ENCODE measurements at places on chromosomes 16 and 17.

GRCh38 chr17:259341-259976, 78.0 kb upstream of the DOC2B start:
- DNase-seq, result no peak

DNA sequence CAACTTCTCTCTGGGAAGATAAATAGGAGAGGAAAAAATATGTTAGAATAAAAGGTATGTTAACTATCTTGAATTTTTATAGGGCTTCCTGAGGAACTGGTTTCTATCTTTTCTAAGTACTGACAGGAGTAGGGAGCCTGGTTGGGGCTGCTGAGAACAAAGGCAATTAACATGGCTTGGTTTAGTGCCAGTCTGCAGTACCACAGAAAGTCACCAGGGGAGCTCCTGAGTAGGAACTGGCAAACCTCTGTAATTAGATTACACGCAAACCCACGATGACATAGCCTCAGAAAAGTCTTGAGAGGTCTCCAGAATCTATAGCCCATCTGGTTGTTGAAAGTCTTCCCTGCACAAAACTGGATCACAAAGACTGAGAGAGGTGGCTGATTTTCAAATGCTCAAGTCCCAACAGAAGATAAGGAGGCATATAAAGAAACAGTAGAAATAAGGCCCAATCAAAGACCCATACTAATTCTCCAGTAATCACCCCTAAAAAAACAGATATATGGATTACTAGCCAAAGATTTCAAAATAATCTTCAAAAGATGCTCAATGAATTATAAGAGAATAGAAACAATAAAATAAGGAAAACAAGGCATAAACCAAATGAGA, 11.7 kb upstream of the CNTNAP4 start:
- DNase-seq, result no peak

DNA sequence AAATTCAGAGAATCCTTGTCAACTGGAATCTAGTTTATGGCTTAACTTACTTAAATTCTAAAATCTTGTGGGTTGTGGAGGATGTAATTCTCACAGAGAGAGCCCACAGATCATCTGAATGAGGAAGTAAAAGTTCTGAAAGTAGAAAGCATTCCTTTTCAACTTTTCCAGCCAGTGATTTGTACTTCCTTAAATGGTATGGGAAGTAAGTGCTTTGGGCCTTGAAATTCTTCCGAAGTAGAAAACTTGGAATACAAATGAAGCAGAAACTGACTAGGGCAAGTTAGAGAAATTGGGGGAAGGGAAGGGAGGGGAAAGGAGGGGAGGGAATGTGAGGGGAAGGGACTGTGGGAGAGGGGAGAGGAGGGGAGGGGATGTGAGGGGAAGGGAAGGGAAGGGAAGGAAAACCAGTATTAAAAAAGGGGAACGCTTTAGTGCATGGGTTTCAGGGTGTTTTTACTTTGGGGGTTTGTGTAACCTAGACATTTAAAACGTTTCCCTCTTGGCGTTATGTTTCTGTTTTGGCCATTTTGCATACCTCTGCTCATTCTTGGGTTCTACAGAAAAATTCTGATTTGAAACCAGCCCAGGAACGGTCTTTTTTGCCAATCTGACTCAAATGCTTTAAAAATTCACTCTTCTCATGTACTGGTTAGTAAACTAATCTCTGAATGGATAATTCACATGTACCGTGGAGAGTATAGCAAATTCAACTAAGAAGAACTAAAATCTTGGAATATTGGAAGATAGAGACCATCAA, 15.5 kb upstream of the SNTB2 start:
- no peak for DNase-seq

- DNase-seq, result no peak
Measured at GRCh38 chr16:85018529-85019236, 7.3 kb upstream of the ZDHHC7 start.

GRCh38 chr17:38656959-38657823, 17.6 kb downstream of the EPOP start:
- no peak for DNase-seq

DNA sequence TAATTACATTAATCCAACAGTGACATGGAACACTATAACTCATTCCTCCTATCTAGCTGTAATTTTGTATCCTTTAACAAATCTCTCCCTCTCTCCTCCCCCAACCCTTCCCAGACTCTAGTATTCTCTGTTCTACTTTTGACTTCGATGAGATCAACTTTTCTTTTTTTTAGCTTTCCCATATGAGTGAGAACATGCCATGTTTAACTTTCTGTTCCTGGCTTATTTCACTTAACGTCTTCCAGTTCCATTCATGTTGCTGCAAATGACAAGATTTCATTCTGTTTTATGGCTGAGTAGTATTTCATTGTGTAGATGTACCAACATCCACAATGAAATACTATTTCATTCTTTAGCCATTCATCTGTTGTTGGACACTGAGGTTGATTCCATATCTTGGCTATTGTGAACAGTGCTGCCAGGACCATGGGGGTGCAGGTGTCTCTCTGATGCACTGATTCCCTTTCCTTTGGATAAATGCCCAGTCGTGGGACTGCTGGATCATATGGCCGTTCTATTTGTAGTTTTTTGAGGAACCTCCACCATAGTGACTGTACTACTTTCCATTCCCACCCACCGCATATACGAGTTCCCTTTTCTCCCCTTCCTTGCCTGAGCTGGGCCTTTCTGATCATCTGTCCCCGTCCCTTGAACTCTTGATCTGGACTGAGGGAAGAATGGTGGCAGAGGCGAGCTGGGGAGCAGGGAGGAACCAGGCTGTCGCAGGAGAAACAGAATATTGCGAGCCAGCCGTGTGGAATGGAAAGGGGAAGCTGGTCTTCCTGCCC, 7.7 kb upstream of the CEP295NL start:
- no peak for DNase-seq

DNA sequence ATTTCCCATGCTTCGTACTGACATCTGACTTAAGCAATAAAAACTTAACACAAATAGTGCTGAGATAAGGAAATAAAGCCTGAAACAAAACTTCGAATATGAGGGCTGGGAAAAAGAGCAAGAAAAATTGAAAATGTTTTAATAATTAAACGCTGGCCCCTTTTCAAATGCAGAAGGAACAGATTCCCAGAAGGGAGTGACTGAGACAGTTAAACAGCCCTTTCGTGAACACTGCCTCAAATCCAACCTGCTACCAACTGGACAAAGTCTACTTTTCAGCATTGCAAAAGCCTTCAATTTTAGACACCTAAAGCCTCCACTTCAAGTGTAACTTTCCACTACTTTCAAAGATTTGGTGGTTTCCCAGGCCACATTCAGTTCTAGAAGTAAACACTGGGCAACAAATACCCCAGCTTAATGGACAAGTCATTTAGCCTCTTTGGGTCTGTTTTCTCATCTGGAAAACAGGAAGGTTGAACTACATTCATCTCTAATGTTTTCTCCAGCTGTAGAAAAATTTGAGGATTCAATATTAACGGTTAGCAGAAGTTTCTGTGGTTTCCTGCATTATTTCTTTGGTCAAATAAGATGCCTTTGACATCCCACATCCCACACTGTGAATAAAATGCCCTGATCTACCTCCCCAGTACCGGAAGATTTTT, 11.8 kb downstream of the RFFL start:
- DNase-seq, result no peak

GRCh38 chr17:4514206-4514605, 15.5 kb downstream of the SPNS2 start:
- DNase-seq, result no peak

DNA sequence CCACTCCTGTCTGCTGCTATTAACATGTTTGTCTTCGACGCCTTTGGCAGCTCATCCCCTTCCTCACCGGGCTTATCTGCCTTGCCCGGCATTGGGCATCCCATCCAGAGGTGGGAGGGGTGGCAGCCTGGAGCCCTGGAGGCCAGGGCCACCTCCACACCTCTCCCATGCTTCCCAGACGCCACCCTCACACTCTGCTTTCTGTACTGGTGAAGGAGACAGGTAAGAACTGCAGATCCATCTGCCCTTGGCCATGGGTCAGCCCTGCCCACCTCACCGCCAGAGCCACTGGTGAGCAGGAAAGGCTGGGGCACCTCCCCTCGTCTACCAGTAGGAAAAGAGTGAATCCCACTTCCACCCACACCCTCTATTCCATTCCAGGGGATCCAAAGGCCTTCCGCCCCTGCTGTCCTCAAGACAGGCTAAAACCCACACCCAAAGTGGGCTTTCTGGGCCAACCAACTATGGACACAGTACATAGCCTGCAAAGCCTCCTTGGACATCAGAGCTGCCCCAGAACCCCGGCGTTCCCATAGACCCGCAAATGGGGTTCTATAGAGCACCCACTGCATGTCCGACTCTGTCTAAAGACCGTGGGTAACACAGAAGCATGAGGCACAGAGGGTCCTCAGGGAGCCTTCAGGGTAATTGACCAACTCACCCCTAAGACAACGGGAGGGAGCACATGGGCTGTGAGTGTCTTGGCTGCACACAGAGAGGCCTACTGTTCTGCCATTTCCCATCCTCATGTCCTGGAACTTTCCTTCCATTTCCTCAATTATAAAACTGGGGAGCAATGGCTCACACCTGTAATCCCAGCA, 23.4 kb upstream of the RBFOX3 start:
- DNase-seq, result no peak

GRCh38 chr17:35493040-35493439, 44.4 kb downstream of the SLFN12L start:
- DNase-seq, result no peak

DNA sequence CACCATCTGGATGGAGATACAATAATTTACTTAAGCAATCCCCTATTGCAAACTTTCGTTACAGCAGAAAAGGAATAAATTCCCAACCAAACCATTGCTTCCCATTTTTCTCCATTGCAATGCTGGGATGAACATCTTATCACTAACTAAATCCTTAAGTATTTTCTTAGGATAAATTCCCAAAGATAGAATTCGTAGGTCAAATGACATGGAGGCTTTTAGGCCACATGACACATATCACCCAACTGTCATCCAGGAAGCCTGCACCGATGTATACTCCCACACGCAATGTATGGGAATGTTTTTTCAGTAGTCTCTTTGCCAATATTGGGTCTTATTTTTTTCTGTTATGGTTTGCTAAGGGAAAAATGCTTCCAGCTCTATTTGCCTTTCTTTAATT, 1.6 kb upstream of the TLCD2 start:
- DNase-seq, result no peak
